Bone marrow (tissue), 2 donors: ENCODE measurements at places on chromosomes 2 and 18.

- no peak for DNase-seq
Measured at GRCh38 chr2:69119104-69119894, 106.3 kb downstream of the ANTXR1 start.

GRCh38 chr2:113174376-113174750, 592 bp downstream of the PSD4 start:
- DNase-seq = no peak

- no peak for DNase-seq
Measured at GRCh38 chr18:68769461-68769860, 28.4 kb upstream of the CCDC102B start.

DNA sequence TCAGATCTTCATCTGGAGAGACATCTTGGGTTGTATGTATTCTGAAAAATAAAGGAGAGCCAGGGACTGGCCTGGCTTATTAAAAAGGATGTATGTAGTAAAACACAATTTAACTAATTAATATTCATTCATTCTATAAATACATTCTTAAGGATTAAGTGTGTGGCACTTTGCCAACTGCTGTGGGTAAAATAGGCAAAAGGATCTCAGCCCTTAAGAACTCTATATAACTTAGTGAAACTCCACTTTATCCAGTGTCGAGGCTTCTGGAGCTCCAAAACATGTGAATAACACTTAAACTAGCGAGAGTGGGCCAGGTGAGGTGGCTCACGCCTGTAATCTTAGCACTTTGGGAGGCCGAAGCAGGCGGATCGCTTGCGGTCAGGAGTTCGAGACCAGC, 7.7 kb upstream of the STK39 start:
- no peak for DNase-seq

- no peak for DNase-seq
Measured at GRCh38 chr2:2564300-2565078, 233.4 kb upstream of the MYT1L start.

- DNase-seq = no peak
Measured at GRCh38 chr2:48600917-48601316, 16.7 kb upstream of the GTF2A1L start.

- DNase-seq = no peak
Measured at GRCh38 chr2:157922815-157923214, 46.7 kb upstream of the ACVR1 start.

- no peak for DNase-seq
Measured at GRCh38 chr2:229454934-229455631, 184.0 kb upstream of the PID1 start.

- DNase-seq = no peak
Measured at GRCh38 chr18:77635858-77636257, 386.2 kb downstream of the GALR1 start.

- DNase-seq = no peak
Measured at GRCh38 chr2:127859712-127860085, 1.7 kb upstream of the POLR2D start.

GRCh38 chr18:73879328-73879727, 268.3 kb downstream of the FBXO15 start:
- DNase-seq = no peak

GRCh38 chr2:227942965-227943364, 71.5 kb downstream of the DAW1 start:
- no peak for DNase-seq

DNA sequence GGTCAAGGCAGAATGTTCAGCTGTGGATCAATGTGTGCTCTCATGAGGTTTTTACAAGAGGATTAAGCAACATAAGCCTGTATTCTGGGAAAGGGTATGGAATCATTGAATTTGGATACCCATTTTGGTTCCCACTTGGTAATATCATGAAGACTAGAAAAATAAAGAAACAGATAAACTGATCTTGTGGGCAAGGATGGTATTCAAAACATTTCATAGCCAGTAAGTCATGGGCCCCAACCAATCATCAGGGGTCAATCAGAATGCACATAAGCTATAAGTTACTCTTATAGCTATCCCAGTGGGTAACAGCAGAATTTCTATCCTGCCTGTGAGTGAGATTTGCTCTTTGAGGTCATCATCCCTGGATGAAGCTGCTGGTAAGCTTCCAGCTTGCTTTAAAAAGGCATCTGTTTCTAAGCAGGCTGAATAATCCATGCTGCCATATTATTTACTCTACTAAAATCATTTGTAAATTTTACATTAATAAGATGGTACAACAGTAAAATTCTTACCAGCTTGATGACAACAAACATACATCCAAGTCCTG, 291.2 kb downstream of the RAD51AP2 start:
- no peak for DNase-seq

- DNase-seq = no peak
Measured at GRCh38 chr18:34039201-34039600, 185.5 kb downstream of the NOL4 start.

- DNase-seq = no peak
Measured at GRCh38 chr18:58105888-58106260, 61.8 kb downstream of the NEDD4L start.

DNA sequence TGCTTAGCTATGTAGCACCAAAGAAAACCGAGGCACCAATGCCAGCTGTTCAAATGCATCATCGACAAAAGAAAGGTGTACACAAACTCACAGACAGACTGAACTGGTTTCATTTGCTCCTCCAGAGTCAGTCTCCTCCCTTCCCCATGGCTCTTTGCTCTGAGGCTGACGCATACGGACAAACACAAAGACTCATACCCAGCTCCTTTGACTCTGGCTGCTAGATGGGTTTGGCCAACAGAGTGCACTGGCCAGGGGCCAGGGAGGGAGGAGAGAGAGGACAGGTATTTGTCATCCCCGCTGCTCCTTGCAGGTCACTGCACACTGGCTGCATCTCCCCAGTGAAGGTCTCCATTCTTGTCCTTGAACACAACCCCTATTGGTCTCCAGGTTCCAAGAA, 40.7 kb downstream of the DNER start:
- DNase-seq = no peak

- no peak for DNase-seq
Measured at GRCh38 chr18:12637901-12638643, 19.8 kb downstream of the SPIRE1 start.

DNA sequence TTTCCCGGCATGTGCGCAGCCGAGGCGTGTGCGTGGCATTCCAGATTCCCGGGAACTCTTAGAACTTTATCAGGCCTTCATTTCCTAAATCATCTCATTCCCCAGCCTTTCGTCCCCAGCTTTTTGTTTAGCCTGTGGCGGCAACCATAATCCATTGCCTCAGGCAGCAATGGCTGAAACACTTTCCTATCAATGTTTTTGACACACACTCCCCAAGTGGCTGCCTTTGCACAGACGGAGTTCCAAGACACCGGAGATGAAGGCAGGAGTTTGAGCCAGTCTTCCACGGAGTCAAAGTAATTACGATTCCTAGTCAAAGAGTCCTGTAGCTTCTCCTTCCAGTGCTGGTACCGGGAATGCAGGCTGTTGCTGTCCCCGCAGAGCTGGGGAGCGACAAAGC, 64.8 kb downstream of the KCNG2 start:
- DNase-seq = no peak

DNA sequence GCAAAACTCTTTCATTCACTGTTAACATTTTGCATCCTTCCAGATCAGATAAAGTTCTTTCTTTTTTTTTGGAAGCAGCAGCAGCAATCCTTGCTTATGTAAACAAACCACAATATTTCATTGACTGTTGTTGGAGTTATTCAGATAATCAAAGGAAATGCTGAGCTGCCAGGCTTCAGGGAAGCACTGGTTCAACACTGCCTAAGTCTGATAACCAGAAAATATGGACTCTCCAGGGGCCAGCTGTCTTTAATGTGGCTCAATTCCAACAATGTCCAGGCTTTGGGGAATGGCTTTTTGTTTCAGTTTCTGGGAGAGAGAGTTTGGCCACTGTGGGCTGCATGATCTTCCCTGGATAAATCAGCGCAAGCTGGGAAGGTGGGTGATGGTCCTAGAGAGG, 354.3 kb downstream of the AKAIN1 start:
- no peak for DNase-seq

DNA sequence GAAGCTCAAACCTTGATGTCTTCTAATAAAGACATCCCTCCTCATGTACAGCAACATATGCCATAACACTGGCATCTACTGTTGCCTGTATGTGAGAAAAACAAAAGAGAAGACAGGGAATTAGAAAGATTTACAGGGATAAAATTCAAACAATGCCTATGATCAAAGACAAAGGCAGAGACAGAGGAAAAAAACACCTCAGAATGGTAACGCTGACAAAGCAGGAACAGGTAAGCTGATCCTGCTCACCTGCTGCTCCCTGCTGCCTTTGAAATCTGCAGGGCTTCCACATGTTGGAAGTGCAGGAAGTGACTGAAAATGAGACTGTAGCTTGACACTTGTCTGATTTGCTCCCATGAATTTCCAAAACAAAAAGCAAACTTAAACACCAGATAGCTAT, 90.2 kb upstream of the DNAJC10 start:
- DNase-seq = no peak

DNA sequence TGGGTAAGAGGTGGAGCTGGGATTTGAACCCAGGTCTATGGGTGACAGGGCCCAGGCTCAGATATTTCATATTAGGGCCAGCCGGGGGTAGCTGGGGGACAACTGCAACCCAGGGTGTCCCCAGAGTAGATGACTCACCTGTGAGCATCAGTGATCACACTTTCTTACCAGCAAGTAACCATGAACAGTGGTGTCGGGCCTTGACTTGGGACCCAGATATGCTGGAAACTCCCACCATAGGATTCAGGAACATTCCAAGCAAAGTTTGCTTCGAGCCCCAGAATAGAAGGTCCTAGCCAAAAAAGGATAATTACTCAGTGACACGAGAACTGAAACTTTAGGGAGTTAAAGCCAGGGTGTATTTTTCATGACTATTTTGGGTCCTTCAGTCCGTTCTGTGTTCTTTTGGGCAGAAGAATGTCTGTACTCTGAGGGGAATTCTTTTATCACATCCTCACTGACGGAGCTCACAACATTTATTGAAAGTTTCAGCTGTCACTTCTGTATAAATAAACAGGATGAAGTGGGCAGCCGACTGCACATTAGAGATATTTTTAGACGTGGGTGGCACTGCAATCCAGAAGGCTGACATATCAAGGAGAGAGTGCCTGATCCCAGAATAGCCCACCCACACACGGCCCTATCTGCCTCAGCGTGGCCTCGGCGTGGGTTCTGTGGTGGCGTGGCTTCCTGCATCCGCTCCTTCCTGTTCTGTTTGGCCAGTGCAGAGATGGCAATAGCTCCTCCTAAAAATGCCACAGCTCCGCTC, 45.6 kb downstream of the RAMP1 start:
- DNase-seq = no peak

GRCh38 chr18:79914614-79915160, 36.8 kb downstream of the SLC66A2 start:
- DNase-seq = no peak

GRCh38 chr2:103183061-103183460, 421.2 kb downstream of the TMEM182 start:
- DNase-seq = no peak

DNA sequence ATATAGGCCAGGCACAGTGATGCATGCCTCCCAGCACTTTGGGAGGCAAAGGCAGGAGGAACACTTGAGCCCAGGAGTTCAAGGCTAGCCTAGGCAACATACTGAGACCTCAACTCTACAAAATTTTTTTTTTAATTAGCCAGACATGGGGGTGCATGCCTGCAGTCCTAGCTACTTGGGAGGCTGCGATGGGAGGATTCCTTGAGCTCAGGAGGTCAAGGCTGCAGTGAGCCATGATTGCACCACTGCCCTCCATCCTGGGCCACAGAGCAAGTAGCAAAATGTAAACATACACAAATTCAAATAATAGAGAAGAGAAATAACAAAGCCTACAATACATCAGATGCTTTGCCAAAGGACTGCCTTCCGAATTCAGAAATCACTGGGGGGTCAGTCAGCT, 7.0 kb upstream of the SP3 start:
- DNase-seq = no peak

- no peak for DNase-seq
Measured at GRCh38 chr18:47346016-47346415, 94.6 kb upstream of the SKOR2 start.

- DNase-seq = no peak
Measured at GRCh38 chr2:186460465-186460864, 25.6 kb upstream of the ZC3H15 start.

- no peak for DNase-seq
Measured at GRCh38 chr2:201806442-201807170, at the start of gene CDK15. Gene CDK15 (plus strand): TSS chr2:201806537. CDS start chr2:201806665, 128 bp downstream.

GRCh38 chr2:12513339-12513738, 203.4 kb upstream of the TRIB2 start:
- DNase-seq = no peak

DNA sequence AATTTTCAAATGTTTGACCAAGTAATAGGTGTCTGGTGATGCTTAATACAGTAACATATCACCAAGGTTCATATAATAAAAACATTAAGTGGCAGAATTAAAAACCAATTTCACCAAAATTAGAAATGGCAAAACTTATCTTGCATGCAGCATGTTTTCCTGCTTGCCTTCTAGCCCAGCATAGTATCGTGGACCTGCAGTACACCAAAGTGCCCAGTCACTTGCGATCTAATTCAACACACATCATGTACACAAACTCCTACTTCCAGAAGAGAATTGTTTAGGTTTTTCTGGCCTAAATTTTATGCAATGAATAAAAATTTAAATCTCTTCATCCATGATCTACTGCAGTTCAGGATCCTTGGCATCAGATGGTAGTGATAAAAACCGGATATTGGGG, 28.9 kb downstream of the LPIN2 start:
- no peak for DNase-seq

DNA sequence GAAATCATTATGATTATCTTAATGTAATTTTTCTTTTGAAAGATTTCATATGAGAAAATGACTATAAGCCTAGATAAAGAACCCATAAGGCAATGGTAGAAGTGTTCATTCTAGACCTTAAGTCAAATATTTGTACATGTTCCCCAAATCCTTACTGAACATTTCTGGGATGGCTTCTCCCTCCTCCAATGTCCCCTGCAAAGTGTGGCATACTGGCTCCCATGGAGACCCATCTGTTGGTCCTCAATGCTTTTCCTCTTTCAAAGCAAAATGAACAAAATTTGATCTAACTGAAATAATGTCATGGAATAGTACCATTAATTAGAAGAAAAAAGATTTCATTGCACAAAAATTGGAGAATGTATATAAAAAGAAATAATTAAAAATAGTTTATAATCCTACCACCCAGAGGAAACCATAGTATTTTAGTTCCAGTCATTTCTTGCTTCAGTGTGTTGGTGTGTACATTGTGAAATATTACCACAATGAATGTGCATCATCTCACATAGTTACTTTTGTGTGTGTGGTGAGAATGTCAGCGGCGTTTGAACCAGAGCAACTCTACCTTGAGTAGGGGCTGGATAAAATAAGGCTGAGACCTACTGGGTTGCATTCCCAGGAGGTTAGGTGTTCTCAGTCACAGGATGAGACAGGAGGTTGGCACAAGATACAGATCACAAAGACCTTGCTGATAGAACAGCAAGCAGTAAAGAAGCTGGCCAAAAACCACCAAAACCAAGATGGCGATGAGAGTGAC, 181.3 kb downstream of the UXS1 start:
- no peak for DNase-seq
